ENCODE measurements at places on chromosomes 7 and 10. TPM values are rescaled to one million over a fixed set of nuclear protein-coding genes. Genes with fewer than 3 reads are reported as not detected.

Gene DPP6
- not detected for total RNA-seq

Gene SND1
- 111 TPM for total RNA-seq

Gene ARHGAP12
- 26.3 TPM for total RNA-seq

Gene CUEDC2
- total RNA-seq: 40.8 TPM

Gene CCDC172
- not detected for total RNA-seq

Gene CEP55
- total RNA-seq: 5.1 TPM
